Activated T-helper 1 cell treated with Interleukin-2 at 50 U/mL for 16 hours (primary cell): ENCODE measurements at places on chromosomes 4 and X.

GRCh38 chr4:110633358-110634341, 10.8 kb upstream of the PITX2 start:
- no peak for DNase-seq

DNA sequence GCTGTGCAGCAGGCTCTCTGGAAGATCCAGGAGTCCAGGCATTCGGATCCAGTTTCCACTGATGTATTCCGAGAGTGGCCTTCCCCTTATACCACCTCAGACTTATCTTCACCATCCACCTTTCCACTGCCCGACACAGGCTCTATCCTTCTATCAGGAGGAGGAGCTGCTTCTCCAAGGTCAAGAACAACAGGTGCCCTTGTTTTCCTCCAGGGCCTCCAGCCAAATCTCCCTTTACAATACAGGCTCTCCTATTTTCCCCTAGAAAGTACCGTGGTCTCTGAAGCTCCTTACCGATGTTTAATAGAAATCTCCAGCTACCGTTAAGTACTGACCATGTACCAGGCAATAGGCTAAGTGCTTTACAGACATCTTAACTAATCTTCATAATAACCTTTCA, 61.3 kb downstream of the AFAP1 start:
- no peak for DNase-seq

GRCh38 chr4:176422511-176422910, 102.7 kb downstream of the SPCS3 start:
- no peak for DNase-seq

- no peak for DNase-seq
Observed at GRCh38 chrX:107577933-107578332, 50.4 kb upstream of the PRPS1 start.

GRCh38 chr4:184988611-184989010, 29.7 kb upstream of the HELT start:
- no peak for DNase-seq

DNA sequence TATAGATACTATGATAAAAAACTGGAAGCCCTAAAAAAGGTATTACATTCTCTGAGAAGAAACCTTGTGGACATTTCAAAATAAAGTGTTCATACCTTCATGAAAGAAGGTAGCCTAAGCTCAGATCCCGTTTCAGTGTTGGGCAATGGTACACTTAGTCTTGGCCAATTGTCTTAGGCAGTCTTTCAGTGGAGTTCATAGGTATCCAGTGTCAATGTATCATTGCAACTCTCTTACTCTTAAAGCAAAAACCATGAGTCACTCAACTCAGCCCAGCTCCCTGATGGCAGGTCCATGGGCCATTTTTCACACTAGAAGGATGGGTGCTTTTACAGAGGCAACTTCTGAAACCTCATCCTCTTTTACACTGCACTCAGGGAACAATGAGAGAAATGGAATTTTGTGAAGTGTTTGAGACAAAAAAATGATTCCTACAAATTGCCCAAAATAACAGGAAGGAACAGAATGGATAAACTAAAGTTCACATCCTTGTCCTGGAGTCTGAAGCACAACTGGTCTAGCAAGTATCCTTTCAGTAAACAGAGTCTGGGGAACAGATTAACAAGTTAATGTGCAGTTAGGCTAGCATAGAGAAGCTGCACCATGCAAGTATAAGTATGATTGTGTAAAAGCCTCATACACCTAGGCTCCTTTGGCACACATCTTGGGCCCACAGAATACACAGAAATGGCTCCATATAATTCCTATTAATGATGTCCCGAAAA, 7.0 kb upstream of the ZNF827 start:
- DNase-seq = no peak

- no peak for DNase-seq
Observed at GRCh38 chr4:151940926-151941617, 180.3 kb upstream of the GATB start.

DNA sequence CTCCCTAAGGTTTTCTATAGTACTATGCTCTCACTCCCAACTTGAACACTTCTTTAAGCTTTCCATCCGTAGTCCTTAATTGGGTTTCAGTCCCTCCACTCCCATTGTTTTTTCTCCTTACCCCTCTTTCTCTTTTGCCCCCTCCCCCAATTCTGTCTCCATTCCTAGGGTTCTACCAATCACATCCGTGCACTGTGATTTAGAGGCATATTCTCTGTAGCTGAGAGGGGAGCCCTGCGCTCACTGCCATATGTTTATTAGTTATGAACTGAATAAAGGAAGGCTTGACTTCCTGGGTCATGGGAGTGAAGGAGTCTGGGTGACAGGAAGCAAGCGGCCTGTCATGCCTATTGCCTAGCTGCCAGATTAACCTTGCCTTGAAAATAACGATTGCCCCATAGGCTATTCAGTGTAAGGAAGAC, 471 bp downstream of the MCTS1 start:
- DNase-seq = no peak
